Fibroblast of lung (primary cell): ENCODE measurements at places on chromosomes 16 and 17. TPM values are rescaled to one million over a fixed set of nuclear protein-coding genes. Genes with fewer than 3 reads are reported as not detected.
A peak's percentile ranks its signal among the peaks of the same experiment; 100 is the strongest.

GRCh38 chr17:55426851-55427586, 5.4 kb upstream of the MMD start:
- peak; percentile 93 for DNase-seq
- H3K27me3 ChIP-seq, result no peaks in the 10 kb centered on the region
- peaks cover 6% of the 10 kb centered on the region for H3K4me1 ChIP-seq
- H3K4me3 ChIP-seq, result no peak overlapping the region
- no peaks in the 10 kb centered on the region for H3K36me3 ChIP-seq

GRCh38 chr17:8785547-8786413, 13.4 kb downstream of the MFSD6L start:
- peak; percentile 64 for DNase-seq
- H3K27me3 ChIP-seq, result no peaks in the 10 kb centered on the region
- no peak overlapping the region for H3K4me3 ChIP-seq
- no peak overlapping the region for H3K27ac ChIP-seq
- H3K36me3 ChIP-seq, result no peaks in the 10 kb centered on the region

GRCh38 chr17:79159926-79160325, 85.3 kb downstream of the ENGASE start:
- H3K27ac ChIP-seq, result no peak overlapping the region
- DNase-seq, result no peak
- no peak overlapping the region for H3K4me3 ChIP-seq
- no peaks in the 10 kb centered on the region for H3K27me3 ChIP-seq

DNA sequence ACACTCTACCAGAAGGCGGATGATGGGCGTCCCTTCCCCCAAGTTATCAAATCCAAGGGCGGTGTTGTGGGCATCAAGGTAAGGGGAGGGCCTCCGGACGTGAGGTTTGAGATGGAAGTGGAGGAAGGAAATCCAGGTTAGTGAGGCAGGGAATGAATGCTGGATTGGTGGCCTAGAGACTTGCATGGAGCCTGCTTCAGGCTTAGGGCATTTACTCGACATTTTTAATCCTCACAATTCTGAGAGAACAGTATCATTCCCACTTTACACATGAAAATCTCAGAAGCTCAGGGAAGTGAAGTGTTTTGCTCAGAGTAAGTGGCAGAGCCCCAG, 2.0 kb downstream of the ALDOA start:
- H3K4me3 ChIP-seq, result peak overlapping the region; percentile 80
- H3K36me3 ChIP-seq, result peaks cover 36% of the 10 kb centered on the region
- no peak for DNase-seq
- no peaks in the 10 kb centered on the region for H3K27me3 ChIP-seq

DNA sequence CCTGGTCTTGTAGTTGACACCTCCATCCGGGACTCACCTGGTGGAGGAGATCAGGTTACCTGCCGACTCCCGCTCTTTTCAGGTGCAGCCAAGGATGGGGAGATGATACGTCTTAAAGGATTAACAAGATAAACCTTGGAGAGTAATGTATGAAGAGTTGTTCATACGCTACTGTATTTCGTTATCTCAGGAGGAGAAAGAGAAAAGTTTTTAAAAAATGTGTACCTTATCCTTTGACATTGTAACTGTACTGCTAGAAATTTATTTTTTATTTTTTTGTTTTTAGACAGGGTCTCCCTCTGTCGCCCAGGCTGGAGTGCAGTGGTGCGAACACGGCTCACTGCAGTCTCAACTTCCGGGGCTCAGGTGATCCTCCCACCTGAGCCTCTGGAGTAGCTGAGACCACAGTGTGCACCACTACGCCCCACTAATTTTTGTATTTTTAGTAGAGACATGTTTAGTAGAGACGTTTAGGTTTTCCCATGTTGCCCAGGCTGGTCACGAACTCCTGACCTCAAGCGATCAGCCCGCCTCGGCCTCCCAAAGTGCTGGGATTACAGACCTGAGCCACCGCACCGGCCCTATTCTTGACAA, 764 bp upstream of the SMURF2 start:
- H3K27ac ChIP-seq, result peak overlapping the region; percentile 74
- peak overlapping the region; percentile 66 for H3K4me3 ChIP-seq
- H3K4me1 ChIP-seq, result peaks cover 7% of the 10 kb centered on the region
- no peak for DNase-seq
- H3K27me3 ChIP-seq, result no peaks in the 10 kb centered on the region

- H3K27ac ChIP-seq, result no peak overlapping the region
- no peaks in the 10 kb centered on the region for H3K36me3 ChIP-seq
- no peaks in the 10 kb centered on the region for H3K4me1 ChIP-seq
- no peaks in the 10 kb centered on the region for H3K27me3 ChIP-seq
- no peak overlapping the region for H3K4me3 ChIP-seq
These were observed 121.3 kb downstream of the CDH13 start for GRCh38 chr16:82748026-82748425.

RPL13 gene
- 3,823 and 3,824 TPM in 2 replicates for total RNA-seq

DNA sequence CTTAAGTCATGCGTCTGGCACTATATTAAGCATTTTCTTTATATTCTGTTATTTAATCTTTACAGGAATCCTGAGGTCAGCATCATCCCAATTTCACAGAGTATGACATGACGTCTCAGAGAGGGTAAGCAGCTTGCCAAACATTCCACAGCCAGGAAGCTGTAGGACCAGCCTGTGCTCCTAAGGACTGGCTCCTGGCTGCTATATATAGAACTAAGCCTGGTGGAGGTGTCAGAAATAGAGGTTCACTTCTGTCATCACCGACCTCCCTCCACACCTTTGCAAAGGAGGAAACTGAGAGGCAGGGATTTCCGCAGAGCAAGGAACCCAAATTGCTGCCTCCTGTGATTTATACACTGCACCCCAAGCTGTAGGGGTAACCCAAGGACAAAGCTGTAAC, 37.9 kb upstream of the NDRG4 start:
- no peak overlapping the region for H3K4me3 ChIP-seq
- H3K4me1 ChIP-seq, result no peaks in the 10 kb centered on the region
- no peaks in the 10 kb centered on the region for H3K36me3 ChIP-seq
- H3K27ac ChIP-seq, result no peak overlapping the region

SPIRE2 gene
- total RNA-seq, result 2.6 and 3.8 TPM in 2 replicates

DNA sequence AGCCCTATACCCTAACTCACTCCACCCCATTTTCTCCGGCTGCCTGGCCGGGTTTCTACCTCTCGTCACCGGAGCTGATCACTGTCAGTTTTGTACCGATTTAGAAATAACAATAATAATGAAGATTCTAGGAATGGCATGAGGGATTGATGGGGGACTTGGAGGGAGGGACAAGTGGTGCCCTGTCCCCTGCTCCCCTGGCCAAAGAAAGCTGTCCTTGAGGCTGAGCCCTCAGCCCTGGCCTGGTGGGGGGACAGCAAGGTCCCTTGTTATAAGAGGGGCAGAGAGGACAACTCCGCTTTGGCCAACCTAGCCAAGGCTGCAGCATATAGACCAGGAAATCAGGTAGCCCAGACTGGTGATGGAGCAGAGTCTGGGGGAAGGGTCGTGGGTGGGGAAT, 10.5 kb downstream of the GAS2L2 start:
- H3K36me3 ChIP-seq, result no peaks in the 10 kb centered on the region
- DNase-seq, result no peak
- no peak overlapping the region for H3K27ac ChIP-seq

- H3K27me3 ChIP-seq, result no peaks in the 10 kb centered on the region
- no peak for DNase-seq
- no peak overlapping the region for H3K27ac ChIP-seq
- H3K4me3 ChIP-seq, result no peak overlapping the region
- H3K4me1 ChIP-seq, result no peaks in the 10 kb centered on the region
- H3K36me3 ChIP-seq, result no peaks in the 10 kb centered on the region
These were observed 7.5 kb downstream of the SCIMP start for GRCh38 chr17:5226940-5227878.

- H3K27me3 ChIP-seq, result no peaks in the 10 kb centered on the region
- H3K4me3 ChIP-seq, result no peak overlapping the region
- peaks cover 7% of the 10 kb centered on the region for H3K4me1 ChIP-seq
- peaks cover 15% of the 10 kb centered on the region for H3K36me3 ChIP-seq
- peak; percentile 19 for DNase-seq
These were observed 2.7 kb downstream of the NDUFAF8 start for GRCh38 chr17:81241648-81242420.

CHMP6 gene
- 9.2 and 11.2 TPM in 2 replicates for total RNA-seq

DNA sequence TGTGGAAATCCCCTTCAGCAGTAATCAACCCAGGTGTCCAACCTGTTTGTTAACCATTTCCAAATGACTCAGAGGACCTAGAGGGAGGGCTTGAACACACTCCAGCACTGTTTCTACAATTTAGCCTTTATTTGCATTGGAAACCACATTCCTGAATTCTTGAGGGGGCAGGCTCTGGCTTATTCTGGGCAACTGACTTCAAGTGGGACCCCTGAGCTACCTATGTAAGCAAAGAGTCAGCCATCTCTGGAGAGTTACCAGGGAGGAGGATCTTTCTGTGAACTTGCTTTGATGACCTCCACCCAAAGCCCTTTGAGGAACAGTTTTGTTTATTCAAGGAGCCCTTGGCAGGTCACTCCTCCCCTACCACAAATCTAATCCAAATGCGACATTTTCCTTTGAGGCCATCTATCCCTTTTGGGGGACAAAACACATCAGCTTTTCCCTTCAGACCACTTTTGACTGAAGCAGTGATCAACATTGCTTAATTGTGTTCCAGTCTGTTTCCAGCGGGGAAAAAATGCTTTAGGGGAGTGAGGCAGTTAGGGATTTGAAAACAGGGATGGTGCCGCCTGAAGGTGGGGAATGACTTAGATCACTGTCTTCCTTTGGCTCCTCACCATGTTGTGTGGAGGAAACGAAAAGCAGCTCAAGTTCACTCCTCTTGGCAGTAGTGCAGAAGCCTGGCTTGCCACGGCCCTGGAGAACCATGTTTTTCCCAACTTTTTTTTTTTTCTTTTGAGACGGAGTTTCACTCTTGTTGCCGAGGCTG, 46.2 kb downstream of the TUBD1 start:
- no peaks in the 10 kb centered on the region for H3K27me3 ChIP-seq
- no peaks in the 10 kb centered on the region for H3K36me3 ChIP-seq
- peak overlapping the region; percentile 28 for H3K4me3 ChIP-seq
- H3K27ac ChIP-seq, result peak overlapping the region; percentile 90
- peaks cover 13% of the 10 kb centered on the region for H3K4me1 ChIP-seq
- peak; percentile 86 for DNase-seq

PRKCB gene
- total RNA-seq, result under 0.01 TPM in 1 of 2 replicates, not detected in the other

- H3K27ac ChIP-seq, result no peak overlapping the region
- peaks cover under 1% of the 10 kb centered on the region for H3K4me1 ChIP-seq
- H3K36me3 ChIP-seq, result no peaks in the 10 kb centered on the region
- H3K27me3 ChIP-seq, result no peaks in the 10 kb centered on the region
These were observed 178.9 kb downstream of the COPRS start for GRCh38 chr17:31680126-31680525.
